ENCODE measurements at places on chromosomes 13 and 19.

DNA sequence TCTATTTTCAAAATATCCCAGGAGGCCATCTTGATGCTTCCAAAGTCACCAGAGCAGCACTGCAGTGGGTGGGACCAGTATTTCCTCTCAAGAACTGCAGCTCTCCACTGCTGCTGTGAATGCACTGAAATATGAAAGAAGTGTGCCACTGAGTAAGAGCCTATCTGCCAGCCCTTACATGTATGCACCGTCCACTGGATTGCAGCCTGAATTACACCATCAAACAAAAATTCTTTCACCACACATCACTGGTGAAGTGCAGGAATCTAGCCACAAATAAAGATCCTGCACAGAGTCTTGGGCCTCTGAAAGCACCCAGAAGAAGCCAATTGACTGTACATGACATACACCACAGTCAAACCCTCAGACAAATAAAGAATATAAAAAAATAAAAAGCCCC is 249.0 kb downstream of the LHFPL6 start:
- DNase-seq, result no peak

GRCh38 chr19:47377801-47378200 is 28.7 kb downstream of the DHX34 start:
- no peak for DNase-seq

- no peak for DNase-seq
Measured at GRCh38 chr13:94880463-94880862, 168.1 kb upstream of the SOX21 start.

- DNase-seq, result no peak
Measured at GRCh38 chr13:46342538-46342937, 44.5 kb downstream of the RUBCNL start.

DNA sequence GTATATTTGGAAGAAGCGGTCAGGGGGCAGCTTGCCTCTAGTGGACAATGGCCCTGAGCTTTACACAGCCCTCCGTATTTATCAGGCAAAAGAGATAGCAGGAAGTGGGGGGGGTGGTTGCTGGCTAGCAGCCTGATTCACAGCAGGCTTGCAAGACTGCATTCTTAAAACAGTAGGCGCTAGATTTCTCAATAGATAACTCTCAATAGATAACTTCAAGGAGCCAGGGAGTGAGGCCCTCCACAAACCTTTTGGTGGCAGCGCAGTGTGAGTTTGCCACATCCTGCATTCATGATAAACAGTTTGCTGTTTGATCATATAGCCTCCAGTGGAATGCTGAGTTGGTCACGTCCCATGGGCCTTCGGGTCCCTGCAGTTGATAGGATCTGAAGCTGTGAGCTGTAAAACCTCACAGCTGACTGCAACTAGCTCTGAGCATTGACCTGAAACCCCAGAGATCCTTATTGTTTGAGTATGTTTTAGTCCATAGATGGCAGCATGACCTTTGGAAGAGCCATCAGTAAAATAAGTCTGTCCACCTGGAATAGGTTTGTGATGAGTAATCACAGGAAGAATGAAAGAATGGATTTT is 12.2 kb downstream of the FPR3 start:
- no peak for DNase-seq

GRCh38 chr19:45764945-45765701 is 3.9 kb downstream of the SIX5 start:
- DNase-seq, result no peak

DNA sequence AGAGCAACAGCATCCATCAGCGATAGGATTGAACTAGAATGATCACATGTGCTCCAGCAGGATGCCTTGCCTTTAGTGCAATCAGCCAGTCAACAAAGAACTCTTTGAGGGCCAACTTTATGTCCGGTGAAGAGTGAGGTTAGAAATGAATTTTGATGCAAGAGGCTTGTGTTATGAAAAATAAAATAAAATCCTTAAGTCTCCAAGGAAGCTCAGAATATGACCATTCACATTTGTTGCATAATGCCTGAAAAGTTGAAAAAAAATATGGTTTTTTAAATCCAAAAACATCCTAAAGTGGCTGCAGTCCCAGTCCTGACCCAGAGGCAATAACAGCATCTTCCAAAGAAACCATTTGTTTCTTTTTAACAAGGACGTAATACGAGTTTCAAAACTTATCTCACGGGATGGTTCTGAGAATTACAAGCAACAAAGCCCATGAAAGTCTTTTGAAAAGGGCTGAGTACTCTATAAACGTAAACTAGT is 61.3 kb downstream of the DCLK1 start:
- no peak for DNase-seq

- no peak for DNase-seq
Measured at GRCh38 chr13:47420568-47420967, 523.7 kb upstream of the HTR2A start.
